Caudate nucleus (tissue), 63 donors: ENCODE measurements at places on chromosomes 6 and 20.

DNA sequence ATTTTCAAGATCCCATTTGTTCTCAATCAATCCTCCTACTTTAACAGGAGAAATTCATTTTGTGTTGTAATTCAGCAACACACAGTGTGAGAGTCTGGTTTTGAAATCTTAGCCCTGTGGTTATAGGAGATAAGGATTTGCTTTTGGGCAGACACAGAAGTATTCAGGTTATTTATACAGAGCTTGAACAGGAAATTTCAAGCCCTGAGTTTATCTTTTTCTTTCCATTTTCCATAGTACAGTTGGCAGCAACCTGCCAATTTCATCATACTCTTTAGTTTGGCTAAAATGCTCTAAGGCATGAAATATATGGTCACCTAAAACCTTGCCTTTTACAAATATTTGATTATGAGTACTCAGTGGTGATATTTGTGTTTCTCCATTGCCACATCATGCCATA is 41.4 kb downstream of the PKIB start:
- no peak for DNase-seq

- no peak for DNase-seq
These were observed 17.0 kb upstream of the TOP1 start for GRCh38 chr20:41011551-41012067.

DNA sequence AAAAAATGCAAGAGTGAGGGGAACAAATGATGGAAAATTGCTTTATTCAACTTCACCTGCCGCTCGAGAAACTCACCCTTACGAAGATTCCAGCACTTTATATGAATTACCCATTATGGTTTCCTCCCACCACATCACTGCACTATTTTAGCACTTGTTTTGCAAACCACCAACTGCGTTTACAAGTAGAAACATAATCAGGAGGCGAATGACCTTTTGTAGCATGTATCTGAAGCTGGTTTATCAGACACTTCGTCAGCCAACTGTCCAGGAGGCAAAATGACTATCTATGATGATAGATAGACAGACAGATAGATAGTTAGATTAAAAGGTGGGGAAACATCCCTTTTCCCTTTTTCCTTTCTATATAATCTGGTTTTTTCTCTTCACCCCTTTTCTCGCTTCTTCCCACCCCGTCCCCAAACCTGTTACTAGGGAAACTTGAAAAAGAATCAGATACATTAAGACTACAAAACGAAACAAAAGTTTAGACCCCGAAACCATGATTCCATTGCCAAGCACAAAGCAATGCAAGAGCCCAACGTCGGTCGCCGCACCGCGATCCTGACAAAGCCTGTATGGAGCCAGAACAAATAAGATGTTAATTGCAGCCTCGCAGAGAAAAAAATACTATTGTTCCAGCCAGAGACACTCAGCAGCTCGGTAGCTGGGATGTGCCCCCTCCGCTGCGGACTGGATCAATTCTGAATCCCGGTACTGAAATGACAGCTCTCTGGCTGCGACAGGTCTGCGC is 933 bp upstream of the ADGRB3 start:
- DNase-seq: no peak

DNA sequence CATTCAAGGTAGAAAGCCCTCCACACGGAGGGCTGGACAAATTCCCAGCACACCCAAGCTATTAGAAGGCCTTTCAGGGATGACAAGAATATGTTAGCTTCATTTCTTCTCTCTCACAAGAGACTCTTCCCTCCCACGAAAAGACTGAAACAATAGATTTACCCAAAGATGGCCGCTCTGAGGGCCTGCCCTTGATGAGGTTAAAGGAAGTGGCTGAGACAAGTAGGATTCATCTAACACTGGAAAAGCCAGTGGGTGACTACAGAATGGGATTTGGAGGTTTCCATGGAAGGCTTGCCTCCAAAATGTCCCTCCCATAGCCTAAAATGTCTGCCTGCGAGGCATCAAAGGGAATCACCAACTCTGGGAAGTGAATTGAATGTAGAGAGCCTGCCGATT is 277.6 kb downstream of the CLIC5 start:
- no peak for DNase-seq

DNA sequence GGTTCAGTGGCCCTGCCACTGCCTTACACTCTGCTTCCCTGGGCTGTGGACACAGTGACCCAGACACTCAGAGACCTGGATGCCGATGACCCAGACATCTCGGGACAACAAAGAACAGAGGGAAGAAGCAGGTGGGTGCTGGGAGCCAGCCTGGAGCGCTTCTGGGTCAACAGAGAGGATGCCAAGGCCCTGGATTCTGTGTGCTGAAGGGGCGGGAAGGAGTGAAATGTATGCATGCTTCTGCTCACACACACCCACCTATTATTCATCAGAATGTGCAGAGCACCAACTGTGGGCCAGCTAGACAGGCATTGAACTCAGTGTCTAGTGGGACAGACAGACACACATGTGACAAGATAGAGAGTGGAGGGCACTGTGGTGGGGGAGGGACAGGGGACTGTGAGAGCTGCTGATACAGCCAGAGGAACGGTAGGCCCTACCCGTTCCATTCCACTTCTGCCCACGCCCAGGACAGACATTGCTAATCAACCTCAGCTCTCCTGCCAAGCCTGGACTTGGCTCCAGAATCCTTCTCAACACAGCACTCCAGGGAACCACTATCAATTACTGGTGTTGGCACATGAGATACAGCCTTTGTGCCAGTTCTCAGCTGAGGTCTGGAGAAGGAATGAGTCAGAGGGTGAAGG is 20.2 kb downstream of the KCNK15 start:
- DNase-seq: no peak

DNA sequence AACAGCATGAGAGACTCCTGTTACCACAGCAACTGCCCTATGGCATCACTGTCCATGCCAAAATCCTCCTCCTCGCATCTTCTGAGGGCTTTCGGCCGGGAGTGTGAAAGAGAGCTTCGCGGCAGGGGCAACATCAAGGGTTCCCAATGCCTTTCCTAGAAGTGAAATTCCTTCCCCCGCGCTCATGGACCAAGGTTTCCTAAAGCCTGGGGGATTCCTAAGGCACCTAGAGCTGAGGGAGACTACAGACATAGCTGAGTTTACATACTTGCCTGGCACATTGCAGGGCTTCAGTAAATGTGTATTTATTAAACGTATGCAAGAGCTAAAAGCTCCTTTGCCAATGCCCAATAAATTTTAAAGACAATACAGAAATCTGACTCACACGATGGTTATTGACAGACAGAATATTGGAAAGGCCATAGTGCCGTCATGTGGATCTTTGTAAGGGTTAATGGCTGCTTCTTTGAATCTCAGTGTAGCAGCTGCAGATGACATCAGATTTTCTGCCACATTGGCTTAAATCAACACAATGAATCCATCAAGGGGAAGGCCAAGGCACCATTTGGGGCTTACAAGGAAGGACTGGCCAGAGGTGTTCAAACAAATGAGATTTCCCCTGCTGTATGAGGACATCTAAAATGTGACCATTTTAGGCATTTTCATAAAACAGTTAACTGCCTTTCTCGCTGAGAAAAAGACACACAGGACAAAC is 281.2 kb upstream of the JARID2 start:
- no peak for DNase-seq

DNA sequence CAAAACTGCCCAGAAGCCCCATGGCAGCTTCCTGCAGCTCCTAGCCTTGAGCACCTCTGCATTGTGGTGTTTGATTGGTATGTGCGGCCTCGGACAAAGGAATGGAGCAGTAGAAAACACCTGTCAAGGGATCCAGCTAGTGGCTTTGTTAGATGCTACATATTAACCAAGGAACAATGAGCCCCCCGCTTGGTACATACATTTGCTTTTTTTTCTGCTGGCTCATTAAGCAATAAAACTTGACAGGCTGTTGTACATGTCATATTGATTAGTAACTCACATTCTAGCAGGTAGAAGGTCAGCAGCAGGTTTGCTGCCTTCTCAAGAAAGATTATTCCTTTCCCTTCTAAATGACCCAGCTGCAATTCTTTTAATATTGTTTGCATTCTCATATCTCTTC is 937 bp downstream of the SPACA1 start:
- no peak for DNase-seq

- DNase-seq: no peak
These were observed 27.1 kb downstream of the TOP1 start for GRCh38 chr20:41055679-41056078.

GRCh38 chr6:17899491-17899890 is 87.9 kb downstream of the KIF13A start:
- DNase-seq: no peak

- peak; percentile 89 for DNase-seq
These were observed at the start of gene MACROD2 for GRCh38 chr20:13995086-13995665. TSS of gene MACROD2 (plus strand) at chr20:13995516.

GRCh38 chr6:127786109-127786508 is 114.7 kb downstream of the THEMIS start:
- DNase-seq: no peak

- DNase-seq: no peak
These were observed 104.5 kb downstream of the ADAT2 start for GRCh38 chr6:143346004-143346403.

GRCh38 chr6:10271982-10272381 is 142.9 kb downstream of the TFAP2A start:
- no peak for DNase-seq

DNA sequence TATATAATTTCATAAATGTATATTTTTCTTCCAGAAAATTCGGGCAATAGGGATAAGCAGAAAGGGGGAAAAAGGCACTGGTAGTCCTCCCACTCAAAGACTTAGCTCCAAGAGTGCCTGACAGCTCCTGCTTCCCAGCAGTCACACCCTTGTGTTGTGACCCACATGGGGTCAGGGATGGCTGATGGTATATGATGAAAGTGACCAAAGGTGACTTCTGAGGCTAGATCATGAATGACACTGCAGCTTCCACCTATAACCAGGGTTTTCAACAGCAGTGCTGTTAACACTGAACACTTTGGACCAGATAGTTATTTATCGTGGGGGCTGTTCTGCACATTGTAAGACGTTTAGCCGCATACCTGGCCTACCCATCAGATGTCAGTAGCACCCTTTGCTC is 22.3 kb downstream of the FAM50B start:
- no peak for DNase-seq

GRCh38 chr20:48538058-48538825 is 289.6 kb downstream of the PREX1 start:
- DNase-seq: no peak
